ENCODE measurements at places on chromosomes 5 and 9.

DNA sequence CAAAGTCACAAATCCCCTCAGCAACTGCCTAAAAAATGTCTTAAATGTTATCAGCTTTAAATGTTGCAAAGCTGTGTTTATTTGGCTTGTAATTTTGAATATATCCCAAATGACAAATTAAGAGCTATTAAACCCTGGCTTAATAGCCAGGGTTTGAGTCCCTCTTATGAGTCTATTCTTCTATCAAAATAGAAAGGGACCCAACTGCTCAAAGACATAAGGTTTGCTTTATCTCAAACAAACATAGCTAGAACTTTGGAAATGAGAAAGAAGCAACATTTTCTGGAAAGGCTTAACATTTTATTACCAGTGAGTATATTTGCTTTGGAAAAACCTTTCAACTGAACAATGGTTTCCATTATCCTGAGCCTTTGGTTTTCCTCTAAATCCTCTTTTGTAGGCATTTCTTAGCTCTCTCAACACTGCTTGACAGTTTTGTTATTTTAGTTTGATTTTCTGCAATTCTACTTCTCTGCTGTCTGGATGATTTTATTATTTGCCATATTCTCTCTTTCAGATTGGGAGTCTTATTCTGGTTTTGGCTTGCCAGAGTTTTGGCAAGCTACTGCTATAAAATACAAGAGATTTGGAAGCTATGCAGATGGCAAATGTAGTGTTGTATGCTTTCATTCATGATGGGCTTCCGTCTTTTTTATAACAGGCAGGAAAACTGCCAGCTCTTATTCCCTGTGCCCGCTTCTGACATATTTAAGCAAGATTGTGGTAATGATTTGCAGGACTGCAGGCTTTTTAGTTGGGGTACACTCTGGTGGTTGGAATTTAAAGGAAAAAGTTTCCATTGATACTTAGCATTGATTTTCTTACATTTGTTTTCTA is 734.9 kb downstream of the DTWD2 start:
- DNase-seq: no peak

- DNase-seq: no peak
Measured at GRCh38 chr9:130887494-130888144, 9.0 kb downstream of the QRFP start.

GRCh38 chr5:59062986-59063683 is 480.3 kb downstream of the RAB3C start:
- DNase-seq: no peak

GRCh38 chr9:1216532-1216931 is 166.4 kb downstream of the DMRT2 start:
- no peak for DNase-seq

- no peak for DNase-seq
Measured at GRCh38 chr5:107248066-107248695, 422.6 kb downstream of the EFNA5 start.

GRCh38 chr5:179269781-179270543 is 75.3 kb downstream of the ADAMTS2 start:
- no peak for DNase-seq

DNA sequence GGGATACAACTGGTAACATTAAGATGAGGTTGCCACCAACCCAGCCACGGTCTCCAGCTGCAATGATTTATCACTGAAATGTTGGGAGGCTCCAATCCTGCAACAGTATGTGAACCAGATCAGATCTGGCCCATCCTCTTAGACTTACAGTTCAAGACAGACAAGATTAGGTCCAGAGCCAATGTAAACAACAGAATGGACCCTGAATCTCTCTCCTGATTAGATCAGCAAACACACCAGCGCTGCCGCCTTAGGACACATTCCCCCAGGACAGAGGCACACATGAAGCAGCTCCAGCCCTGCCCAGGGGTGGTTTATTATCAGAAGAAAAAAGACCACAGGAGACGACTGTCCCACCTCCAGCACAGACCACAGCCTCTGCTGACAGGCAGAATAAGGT is 82.1 kb downstream of the SLIT3 start:
- DNase-seq: no peak

- DNase-seq: no peak
Measured at GRCh38 chr5:36276864-36277263, 24.8 kb downstream of the RANBP3L start.

GRCh38 chr5:85049020-85049419 is 664.3 kb upstream of the EDIL3 start:
- no peak for DNase-seq

DNA sequence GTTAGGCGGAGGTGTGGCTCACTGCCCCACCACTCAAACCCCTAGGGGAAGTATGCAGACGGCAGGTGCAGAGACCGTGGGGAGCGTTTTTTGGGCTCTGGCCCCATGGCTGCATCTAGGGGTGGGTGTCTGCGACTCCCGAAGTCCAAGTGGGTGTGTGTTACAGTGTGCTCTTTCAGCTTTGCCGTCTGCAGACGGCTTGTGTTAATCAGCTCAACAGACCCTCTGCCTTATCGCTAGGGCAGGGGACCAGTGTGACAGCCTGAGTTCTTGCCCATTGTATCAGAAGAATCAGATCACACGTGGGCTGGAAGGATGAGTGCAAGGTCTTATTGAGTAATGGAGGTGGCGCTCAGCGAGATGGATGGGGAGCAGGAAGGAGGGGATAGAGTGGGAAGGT is 162.8 kb downstream of the ENC1 start:
- DNase-seq: no peak

DNA sequence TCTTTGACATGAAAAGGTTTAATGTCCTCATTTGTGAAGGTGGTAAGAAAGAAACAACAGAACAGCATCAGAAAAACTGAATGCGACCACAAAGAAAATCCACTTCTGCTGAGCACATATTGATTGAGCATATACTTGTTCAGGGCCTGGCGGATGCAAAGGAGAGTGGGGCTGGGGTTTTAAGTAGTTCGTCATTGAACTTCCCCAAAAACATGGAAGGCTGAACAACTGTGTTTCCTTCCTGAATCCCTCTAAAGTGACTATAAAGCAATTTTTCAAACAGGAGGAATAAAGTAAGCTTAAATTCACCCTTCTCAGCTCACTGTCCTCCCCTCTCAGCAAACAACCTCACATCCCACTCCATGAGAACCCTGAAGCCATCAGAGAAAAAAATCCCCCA is 262.9 kb downstream of the AGTPBP1 start:
- DNase-seq: no peak

DNA sequence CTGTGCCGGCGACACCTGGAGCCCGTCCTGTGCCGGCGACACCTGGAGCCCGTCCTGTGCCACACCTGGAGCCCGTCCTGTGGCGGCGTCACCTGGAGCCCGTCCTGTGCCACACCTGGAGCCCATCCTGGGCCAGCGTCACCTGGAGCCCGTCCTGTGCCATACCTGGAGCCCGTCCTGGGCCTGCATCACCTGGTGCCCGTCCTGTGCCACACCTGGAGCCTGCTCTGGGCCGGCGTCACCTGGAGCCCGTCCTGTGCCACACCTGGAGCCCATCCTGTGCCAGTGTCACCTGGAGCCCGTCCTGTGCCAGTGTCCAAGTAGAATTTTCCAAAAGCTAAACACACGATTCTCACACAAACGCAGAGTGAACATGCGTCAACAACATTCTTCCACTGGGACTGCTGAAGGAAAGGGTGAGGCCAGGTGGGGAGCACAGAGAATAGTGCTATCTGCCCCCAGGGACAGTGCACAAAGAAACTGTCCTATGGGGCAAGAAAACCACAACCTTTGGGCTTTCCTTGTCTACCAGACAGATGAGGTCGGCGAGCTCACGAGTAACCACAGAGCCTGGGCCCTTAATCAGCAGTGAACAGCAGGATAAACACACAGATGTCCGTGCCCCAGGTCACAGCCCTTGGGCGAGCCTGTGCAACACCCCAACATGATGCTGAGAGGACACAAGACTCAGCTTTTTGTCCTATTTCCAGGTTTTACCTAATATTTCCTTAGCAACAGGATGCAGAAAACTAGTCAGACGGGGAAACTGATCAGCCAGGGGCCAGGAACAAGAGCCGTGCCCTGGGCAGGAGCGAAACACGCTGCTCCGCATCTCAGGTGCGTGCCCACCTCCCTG is 7.9 kb downstream of the QSOX2 start:
- no peak for DNase-seq

DNA sequence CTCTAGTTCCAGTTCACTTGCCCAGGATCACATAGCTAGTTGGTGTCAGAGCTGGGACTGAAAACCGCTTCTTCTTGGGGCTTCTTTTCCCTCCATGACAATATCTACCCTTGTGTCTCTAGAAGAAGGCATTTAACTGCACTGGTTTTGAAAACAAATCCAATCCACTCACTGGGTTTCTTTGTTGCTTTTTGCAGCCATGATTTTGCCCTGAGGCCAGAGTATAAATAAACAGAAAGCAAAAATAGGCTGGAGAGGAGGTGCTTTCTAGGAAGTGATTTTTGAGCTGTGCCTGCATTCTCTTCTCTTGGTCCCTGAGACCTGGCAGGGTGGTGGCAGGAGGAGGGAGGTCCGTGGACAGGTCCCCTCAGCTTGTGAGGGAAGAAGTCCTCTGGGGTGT is 6.9 kb upstream of the TRIO start:
- DNase-seq: no peak

GRCh38 chr5:75152860-75153259 is 83.8 kb downstream of the ANKRD31 start:
- no peak for DNase-seq

DNA sequence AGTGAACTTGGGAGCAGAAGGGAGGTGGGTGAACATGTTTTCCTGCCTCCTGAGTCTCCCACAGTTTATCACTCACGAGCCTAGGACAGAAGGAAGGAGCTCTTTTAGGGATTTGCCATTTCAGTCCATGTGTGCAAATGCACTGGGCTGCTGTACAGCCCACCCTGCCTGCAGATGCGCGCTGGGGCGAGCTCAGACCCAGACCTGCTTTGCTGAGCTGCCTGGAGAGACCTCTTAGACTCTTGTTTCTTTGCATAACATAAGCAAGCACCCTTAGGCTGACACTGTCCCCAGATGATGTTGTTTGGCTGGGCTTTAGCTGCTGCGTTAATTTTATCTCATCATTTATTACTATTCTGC is 199.0 kb downstream of the CACNA1B start:
- DNase-seq: no peak

DNA sequence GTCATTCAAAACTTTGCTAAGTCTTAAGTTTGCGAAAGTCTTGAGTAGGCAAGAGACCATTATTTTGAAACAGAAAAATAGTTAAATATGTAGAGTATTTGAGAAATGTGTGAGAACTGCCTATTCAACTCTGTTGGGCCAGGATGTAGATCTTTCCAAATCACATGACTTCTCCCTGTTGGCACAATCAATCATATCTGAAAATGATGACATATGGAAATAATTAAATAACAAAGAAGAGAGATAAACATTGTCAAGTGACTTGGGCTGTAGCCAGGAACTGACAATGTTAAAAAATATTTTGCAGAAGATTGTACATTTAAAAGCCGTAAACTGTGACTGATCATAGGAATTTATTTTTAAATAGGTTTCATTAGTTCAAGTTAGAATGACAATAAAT is 104.6 kb upstream of the IL6ST start:
- no peak for DNase-seq

GRCh38 chr5:175696139-175696854 is 38.4 kb downstream of the HRH2 start:
- DNase-seq: peak; percentile 64

DNA sequence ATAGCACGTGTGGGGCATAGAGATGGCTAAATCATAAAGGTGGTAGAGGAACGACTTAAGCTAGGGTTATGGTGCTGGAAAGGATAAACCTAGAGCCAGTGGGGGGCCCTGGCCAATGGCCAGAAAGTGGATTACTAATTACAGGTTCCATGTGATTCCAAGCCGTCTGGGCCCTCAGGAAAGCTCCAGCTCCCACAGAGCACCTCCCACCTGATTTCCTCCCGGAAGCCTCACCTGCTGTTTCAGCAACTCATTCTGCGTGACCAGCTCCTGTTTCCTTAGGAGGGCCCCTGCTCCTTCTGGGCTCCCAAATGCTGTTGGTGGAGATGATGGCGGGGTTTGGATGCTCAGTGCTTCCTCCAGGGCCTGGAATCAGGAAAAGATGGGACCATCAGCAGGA is 16.2 kb downstream of the GPX3 start:
- no peak for DNase-seq
